ENCODE measurements at places on chromosomes 16 and 17.

DNA sequence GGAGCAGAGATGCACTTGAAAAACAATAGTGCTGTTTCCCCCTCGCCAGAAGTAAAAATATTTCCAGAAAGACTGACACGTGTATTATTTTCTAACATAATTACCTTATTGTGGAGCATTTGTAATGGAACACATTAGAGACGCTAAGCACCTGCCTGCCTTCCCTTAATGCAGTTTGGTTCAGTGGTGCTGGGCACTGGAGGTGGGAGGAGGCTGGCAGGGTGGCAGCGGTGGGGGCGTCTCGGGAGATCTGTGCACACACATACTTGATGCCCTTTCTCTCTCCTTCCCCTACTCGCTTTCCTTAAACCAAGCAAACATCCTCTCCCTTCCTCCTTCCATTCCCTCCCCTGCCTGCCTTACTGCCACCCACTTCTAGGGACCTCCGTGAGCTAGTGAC lies 156.6 kb upstream of the SDK2 start:
- DNase-seq: peak; percentile 83

DNA sequence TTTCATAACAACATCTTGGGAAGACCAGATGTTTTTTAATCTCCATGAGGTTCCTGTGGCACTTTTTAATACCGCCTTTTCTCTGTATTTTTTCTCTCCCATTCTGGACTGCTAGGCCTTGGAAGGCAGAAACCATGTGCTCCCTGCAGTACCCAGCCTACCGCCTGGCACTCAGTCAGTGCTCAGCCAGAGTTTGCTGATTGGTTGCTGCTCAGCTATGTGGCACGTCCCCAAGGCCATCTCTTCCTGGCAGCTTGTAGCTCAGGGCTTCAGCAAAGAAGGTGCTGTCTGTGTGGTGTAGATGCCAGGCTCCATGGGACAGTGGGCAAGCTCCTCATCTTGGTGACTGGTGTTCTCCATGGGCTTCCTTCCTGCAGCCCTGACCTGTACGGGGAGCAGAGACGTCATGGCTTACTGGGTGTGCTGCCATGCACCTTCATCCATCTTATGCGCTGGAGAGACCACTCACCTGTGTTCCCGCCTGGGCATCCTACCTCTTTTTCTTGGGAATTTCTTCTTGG lies 86.7 kb downstream of the CLEC16A start:
- DNase-seq: no peak

GRCh38 chr16:31438414-31438813 lies 4.2 kb downstream of the ZNF843 start:
- DNase-seq: no peak

DNA sequence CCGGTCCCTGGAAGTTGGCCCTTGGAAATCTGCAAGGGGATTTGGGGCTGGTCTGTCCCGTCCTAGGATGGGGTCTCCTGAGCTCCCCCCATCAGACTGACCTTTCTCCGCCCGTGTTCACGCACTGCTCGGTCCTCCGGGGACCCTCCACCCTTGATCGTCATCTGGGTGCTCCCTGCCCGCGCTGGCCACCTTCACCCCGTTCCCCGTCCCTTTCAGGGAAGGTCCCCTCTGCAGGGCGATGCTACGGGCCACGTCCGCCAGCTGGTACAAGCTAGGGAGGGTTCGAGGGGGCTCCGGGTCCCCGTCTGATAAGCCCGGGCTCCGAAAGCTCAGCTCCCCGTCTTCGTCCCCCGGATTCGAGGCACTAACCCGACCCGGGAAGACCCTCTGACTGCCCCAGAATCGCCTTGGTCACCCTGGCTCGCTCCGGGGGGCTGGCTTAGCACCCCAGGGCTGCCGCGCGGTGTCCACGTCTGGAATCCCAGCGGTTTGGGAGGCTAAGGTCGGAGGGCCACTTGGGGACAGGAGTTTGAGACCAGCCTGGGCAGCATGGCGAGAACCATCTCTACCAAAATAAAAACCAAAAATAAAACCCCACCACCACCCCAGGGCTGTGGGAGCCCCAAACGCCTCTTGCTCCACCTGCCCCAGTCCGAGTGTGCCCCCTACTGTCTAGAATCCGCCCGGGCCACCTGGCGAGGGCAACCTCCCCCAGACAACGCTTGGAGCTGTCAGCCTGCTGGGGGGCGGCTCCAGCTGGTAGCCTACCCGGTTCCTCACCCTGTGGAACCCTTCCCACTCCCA lies 1.1 kb upstream of the SLC43A2 start:
- DNase-seq: no peak

DNA sequence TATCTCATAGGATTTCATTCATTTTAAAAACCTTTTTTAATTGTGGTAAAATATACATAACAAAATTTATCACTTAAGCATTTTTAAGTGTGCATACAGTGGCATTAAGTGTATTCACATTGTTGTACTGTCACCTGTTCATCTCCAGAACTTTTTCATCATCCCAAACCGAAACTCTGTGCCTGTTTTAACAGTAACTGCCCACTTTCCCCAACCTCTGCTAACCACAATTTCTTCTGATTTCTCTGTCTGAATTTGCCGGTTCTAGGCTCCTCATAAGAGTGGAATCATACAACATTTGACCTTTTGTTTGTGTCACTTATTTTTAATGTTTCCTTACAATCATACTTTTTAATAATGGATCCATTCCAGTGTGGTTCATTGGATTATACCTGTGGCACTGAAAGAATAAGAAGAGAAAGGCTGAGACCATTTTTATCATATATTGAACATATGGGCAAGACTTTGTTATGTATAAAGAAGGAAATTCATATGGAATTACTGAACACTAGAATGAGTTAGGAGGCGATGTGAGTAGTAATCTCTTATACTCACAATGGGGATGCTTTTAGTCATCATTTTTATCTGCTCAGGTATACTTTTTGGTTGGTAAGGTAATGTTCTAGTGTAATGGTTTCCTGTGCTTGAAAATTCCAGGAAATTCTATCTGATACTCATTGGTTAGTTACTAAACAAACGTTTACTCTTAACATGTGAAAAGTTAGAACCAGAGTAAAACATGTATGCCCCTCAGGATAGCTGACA lies 10.8 kb downstream of the CYLD start:
- no peak for DNase-seq

DNA sequence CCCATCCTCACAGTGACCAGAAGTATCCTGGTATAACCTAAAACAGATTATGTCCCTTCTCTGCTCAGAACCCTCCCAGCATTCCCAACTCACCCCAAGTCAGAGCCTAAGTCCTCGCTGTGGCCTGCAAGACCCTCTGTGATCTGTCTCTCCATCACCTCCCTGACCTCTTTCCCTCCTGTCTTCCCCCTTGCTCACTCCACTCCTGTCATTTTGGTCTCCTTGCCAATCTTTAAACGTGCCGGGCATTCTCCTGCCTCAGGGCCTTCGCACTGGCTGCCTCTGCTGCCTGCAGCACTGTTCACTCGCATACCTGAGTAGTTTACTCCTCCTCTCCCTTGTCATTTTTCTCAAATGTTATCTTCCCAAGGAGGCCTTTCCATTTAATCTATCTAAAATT lies 97.7 kb downstream of the GSG1L start:
- DNase-seq: no peak

DNA sequence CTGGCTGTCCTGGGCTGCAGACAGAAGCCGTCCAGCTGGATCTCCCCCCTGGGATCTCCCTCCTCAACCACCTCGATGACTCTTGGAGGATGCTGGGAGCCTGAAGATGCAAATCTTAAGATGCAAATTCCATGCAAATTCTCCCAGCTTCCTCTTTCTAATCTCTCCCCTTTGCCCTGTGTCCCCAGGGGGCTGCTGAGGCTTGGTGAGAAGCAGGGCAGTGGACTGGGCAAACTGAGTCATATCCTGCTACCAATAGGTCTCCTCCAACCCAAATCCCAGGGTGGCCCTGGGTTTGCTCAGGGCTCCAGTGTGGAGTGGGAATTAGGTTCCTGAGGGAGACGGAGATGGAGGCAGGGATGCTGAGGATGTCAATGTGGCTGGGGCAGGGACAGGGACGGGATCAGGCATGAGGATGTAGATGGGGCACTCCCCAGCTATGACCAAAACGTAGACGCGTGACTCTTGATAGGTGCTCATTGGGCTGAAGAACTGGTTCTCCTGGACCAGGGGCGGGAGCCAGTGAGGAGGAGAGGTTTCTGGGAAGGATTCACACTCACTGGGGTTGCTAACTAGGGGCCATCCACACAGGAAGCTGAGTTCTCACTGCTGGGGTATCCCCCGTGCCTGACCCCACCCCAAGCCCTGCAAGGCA lies 3.6 kb upstream of the ALOX12B start:
- DNase-seq: no peak

DNA sequence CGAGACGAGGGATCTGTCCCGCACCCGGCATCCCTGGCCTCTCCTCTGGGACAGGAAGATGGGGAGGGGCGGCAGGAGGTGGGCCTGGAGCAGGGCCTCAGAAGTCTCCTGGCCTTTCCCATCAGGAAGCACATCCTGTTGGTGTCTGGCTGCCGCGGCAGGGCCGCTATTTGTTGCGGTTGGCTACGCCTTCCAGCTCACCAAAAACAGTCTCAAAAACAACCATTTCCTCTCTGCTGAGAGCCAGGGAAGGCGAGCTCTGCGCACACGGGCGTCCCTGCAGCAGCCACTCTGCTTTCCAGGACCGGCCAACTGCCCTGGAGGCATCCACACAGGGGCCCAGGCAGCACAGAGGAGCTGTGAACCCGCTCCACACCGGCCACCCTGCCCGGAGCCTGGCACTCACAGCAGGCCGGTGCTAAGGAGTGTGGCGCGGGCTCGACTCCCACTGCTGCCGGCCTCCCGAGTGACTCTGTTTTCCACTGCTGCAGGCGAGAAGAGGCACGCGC lies at the start of gene TMEM204:
TMEM204 (plus strand) TSS at position 224 of the 509 bp plus-strand sequence. CDS start 610 bp downstream, outside the sequence.
- DNase-seq: no peak

GRCh38 chr17:64063088-64063487 lies 42.7 kb upstream of the ICAM2 start:
- DNase-seq: no peak

GRCh38 chr16:57696240-57696639 lies 1.6 kb downstream of the DRC7 start:
- no peak for DNase-seq

All from NCI-H1417 treated with DMSO at 0.1 percent for 48 hours (cell line).